Skeletal muscle cell (primary cell): ENCODE measurements at places on chromosomes 2 and 18.
A peak's percentile ranks its signal among the peaks of the same experiment; 100 is the strongest.

- peak; percentile 93 for DNase-seq
These were observed 571.5 kb downstream of the SLC4A3 start for GRCh38 chr2:220198896-220199295.

- peak; percentile 63 for DNase-seq
These were observed 377.1 kb downstream of the TNS1 start for GRCh38 chr2:217625557-217626169.

GRCh38 chr2:129347486-129348217 lies 631.8 kb upstream of the RAB6C start:
- no peak for DNase-seq

DNA sequence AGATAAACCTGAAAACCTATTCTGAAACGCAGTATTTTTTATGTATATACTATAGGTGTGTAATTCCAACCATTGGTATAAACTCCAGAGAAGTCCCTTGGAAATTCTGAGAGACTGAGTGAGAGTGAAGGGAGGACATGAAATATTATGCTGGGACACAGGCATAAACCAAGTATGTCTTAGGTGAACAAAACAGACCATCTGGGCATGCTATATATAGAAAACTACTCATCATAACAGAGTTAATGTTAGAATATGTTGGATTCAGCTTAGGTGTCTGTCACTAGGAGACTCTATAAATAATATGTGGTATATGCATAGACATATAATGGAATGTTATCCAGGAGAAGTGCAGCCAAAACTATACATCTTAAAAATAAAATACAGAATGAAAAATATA lies 282.6 kb downstream of the LRP1B start:
- no peak for DNase-seq

GRCh38 chr2:71816815-71817214 lies 330.8 kb downstream of the CYP26B1 start:
- no peak for DNase-seq

- no peak for DNase-seq
These were observed 15.4 kb downstream of the FHOD3 start for GRCh38 chr18:36312806-36313395.

DNA sequence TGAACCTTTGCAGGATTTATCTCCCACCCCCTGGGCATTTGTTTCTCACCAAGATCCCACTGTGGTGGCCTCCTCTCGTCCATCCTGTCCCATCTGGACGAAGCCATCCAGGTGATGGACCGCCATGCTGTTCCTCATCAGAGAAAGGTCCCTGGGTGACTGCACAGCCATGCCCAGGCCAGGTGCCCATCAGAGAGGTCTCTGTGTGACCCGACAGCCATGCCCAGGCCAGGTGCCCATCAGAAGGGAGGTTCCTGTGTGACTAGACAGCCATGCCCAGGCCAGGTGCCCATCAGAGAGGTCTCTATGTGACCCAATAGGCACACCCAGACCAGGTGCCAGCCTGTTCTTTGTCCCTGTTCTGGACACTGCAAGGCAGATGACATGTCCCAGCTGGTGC lies 360.9 kb upstream of the SALL3 start:
- no peak for DNase-seq

DNA sequence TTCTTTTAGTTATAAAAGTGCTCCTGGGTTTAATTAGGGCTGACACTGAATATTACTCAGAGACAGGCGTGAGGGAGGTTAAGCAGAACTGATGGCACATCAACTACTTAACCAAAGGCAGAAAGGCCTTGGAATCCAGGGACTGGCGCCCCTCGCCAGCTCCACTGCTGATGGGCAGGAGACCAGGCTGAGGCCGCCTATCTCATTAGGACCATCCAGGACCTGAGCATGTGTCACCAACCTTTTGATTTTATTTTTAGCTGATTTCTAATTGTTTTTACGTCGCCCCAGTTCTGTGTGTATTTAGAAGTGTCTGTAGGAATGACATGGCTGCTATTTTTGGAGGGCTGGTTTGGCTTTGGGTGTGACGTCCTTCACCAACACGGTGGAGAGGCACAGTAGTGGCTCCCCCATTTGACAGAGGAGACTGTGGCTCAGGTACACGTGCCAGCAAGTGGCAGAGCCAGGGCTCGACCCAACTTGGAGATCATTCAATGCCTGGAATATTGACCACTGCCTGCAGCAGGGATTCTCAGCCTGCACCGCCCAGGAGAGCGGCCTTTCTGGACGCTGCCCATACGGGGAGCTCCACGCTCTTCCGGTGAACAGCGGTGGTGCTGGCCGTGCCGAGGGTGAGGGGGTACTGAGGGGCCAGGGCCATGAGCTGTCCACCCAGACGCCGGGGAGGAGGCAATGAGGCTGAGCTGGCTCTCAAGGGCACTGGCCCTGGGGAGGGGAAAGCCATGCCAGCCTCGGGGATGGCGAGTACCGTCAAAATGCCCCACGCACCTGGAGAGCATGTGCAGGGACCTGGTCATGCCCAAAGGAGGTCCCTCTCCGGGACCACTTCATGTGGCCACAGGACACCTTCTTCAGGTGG lies 205.7 kb downstream of the ASB1 start:
- DNase-seq, result no peak

DNA sequence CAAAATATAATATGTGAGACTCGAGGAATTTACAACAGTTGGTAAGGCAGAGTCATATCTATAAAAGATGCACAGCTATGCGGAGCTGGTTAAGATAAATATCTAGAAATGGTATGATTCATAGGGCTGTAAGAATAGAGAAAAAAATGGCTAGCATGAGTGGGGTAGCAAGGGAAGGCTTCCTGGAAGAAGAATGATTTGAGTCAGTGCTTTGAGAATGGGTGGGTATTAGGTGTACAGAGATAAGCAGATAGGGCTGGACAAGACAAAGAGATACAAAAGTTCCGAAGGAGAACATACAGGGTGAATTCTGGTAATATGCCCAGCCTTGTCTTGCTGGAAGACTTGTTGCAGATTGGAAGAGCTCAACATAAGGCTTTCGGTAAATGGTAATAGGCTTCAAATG lies 291.5 kb upstream of the CCDC68 start:
- no peak for DNase-seq

GRCh38 chr18:46411867-46412690 lies 244.9 kb downstream of the LOXHD1 start:
- DNase-seq, result peak; percentile 60

GRCh38 chr2:17309741-17310339 lies 208.4 kb downstream of the RAD51AP2 start:
- no peak for DNase-seq

- no peak for DNase-seq
These were observed 513.9 kb upstream of the NETO1 start for GRCh38 chr18:73381699-73382036.

GRCh38 chr2:28399956-28400355 lies 7.3 kb downstream of the FOSL2 start:
- DNase-seq, result no peak

DNA sequence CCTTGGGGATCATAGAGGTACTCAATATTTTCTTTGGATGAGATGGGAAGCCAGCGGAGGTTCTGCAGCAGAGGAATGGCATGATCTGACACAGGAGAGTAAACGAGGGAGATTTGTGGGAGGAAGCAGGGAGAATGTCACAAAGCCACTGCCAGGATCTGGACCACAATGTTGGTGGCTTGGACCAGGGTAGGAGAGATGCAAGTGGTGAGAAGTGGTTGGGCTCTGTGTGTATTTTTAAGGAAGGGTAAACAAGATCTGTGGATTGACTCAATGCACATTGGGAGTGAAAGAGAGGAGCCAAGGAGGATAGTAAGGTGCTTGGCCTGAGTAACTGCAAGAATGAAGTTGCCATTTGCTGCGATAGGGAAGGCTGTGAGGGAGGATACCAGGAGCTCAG lies 10.5 kb upstream of the SMIM21 start:
- no peak for DNase-seq
